Ovary (tissue), 10 donors: ENCODE measurements at places on chromosomes 12 and 14. TPM values are rescaled to one million over a fixed set of nuclear protein-coding genes. Genes with fewer than 3 reads are reported as not detected.

EPYC gene
- 0.43 TPM for polyA plus RNA-seq

CACNA2D4 gene
- polyA plus RNA-seq = 2.1 TPM

DNA sequence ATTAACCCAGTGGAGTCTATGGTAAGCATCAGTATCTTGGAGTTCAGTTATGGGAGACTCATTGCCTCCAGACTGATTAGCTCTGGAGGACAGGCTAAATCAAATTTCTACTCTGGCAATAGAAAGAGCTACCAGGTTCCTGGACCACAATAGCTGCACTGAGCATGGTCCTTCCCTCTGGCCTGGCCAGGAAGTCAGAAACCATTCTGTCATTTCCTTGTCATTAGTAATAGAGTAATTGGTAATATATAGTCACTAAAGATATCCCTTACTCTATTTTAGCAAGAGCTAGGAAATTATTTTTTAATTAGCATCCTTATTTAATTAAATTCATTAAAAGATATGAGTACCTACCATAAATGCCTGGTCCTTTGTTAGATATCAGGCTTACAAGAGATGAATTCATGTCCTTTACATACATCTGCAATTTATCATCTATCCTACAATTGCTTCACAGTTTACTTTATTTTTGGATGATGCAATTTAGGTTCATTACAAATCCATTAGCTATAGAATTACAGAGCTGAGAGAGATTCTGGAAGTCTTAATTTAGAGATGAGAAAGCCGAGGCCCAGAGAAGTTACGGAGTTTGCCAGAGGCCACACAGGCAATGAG is 23.7 kb upstream of the TDRD9 start:
- no peak for DNase-seq
- no peak overlapping the region for H3K27ac ChIP-seq
- no peaks in the 10 kb centered on the region for H3K27me3 ChIP-seq

TMEM106C gene
- 52.0 TPM for polyA plus RNA-seq

GRCh38 chr14:76695263-76695920 is 65.9 kb upstream of the VASH1 start:
- H3K4me1 ChIP-seq = peaks cover 6% of the 10 kb centered on the region
- H3K27ac ChIP-seq = no peak overlapping the region
- H3K36me3 ChIP-seq = no peaks in the 10 kb centered on the region
- DNase-seq = no peak
- no peak overlapping the region for H3K4me3 ChIP-seq

DNA sequence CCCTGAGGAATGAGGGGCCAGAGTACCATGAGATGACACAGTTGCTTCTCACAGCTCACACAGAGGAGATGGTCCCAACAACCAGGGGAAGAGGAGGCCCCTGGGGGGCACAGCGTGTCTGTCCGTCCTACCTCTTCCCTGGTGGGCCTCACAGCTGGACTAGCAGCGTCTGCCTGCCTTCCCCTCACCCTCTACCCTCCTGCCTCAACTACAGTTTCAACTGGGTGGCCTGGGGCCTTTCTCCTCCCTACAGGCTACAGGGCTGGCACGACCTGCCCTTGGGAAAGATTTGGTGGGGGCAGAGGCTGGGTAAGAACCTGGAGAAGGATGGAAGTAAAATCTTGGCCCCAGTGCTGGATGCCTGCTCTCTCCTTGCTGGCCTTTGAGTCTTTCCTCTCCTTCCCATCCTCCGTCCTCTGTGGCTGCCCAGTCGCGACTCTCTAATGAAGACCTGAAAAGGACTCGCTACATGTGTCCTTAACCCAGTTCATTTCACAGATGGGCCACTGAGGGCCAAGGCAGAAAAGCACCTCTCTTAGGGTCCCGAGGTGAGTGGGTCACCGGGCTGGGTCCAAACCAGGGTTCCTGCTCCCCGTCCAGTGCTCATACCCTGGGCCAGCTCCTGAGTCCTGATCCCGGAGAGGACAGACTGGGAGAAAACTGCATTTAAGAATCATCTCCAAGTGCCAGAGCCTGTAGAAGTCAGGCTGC is 232.5 kb downstream of the BCL11B start:
- no peak overlapping the region for H3K27ac ChIP-seq
- H3K4me1 ChIP-seq = no peaks in the 10 kb centered on the region
- no peak overlapping the region for H3K4me3 ChIP-seq
- H3K36me3 ChIP-seq = no peaks in the 10 kb centered on the region
- H3K27me3 ChIP-seq = no peaks in the 10 kb centered on the region

- H3K36me3 ChIP-seq = no peaks in the 10 kb centered on the region
- no peak for DNase-seq
- no peaks in the 10 kb centered on the region for H3K4me1 ChIP-seq
- H3K4me3 ChIP-seq = no peak overlapping the region
- no peaks in the 10 kb centered on the region for H3K27me3 ChIP-seq
Observed at GRCh38 chr12:40439771-40440492, 215.1 kb downstream of the LRRK2 start.

DNA sequence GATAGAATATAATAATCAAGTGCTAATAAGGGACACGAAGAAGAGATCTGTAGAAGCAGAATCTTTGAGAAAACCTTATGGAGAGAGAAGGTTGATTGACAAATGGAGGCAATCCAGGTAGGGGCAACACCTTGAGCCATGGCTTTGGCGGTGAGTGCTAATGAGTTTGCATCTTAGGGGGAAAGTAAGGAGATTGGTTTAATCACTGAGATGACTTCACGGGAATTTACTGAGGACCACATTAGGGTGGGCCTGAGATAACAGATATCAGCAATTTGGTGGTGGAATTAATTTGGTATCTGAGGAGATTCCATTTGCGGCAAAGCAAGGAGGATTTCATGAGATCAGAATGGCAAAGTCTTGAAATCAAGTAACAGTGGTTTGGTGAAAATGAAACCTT is 1.8 kb upstream of the LARP4 start:
- H3K36me3 ChIP-seq = no peaks in the 10 kb centered on the region
- H3K4me3 ChIP-seq = no peak overlapping the region
- no peaks in the 10 kb centered on the region for H3K4me1 ChIP-seq
- H3K27me3 ChIP-seq = no peaks in the 10 kb centered on the region
- no peak overlapping the region for H3K27ac ChIP-seq

- H3K36me3 ChIP-seq = no peaks in the 10 kb centered on the region
- H3K4me1 ChIP-seq = no peaks in the 10 kb centered on the region
- no peaks in the 10 kb centered on the region for H3K27me3 ChIP-seq
- no peak overlapping the region for H3K4me3 ChIP-seq
- no peak overlapping the region for H3K27ac ChIP-seq
- DNase-seq = no peak
Observed at GRCh38 chr12:49987625-49988303, 15.0 kb downstream of the AQP6 start.

DNA sequence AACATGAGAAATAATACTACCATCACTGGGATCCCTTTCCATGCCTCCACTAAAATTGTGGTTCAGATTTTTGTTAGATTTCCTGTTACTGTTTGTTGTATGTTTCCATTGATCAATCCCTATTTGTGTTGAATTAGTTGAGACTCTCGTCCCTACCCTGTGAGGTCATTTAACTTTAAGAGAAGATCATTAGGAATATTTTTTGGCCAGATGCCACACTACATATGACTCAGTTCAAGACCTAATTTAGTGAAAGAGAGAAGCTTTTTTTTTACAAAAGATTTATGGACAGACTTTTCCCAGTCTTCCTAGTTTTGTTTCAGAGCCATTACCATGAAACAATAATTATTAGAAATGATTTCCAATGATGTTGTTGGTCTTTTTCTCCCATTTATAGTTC is 35.5 kb downstream of the CPSF6 start:
- H3K27me3 ChIP-seq = no peaks in the 10 kb centered on the region
- no peak overlapping the region for H3K4me3 ChIP-seq
- no peaks in the 10 kb centered on the region for H3K36me3 ChIP-seq
- no peak for DNase-seq
- H3K4me1 ChIP-seq = no peaks in the 10 kb centered on the region

KERA gene
- 0.10 TPM for polyA plus RNA-seq

SLC39A2 gene
- polyA plus RNA-seq = 0.30 TPM

CLEC4D gene
- polyA plus RNA-seq = 0.05 TPM

DNA sequence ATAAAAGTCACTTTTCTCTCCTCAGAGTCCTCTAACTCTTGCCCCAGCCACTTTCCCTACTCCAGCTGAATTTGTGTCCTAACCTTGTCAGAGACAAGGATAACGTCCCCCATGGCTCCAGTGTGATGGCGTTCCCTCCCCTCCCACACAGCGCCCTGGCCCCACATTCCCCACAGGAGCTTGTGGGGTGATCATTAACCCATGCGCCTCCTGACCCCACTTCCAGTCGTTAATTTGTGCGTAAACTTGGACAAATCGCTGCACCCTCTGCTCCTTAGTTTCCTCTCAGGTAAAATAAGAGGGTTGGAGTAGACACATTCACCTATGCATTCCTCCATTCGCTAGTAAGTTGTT is 22.9 kb upstream of the BCDIN3D start:
- no peak overlapping the region for H3K4me3 ChIP-seq
- no peaks in the 10 kb centered on the region for H3K36me3 ChIP-seq
- H3K27me3 ChIP-seq = no peaks in the 10 kb centered on the region
- DNase-seq = no peak
- no peak overlapping the region for H3K27ac ChIP-seq
- peaks cover 21% of the 10 kb centered on the region for H3K4me1 ChIP-seq

GRCh38 chr12:27545665-27546064 is 21.7 kb downstream of the PPFIBP1 start:
- H3K4me1 ChIP-seq = peaks cover 39% of the 10 kb centered on the region
- no peaks in the 10 kb centered on the region for H3K27me3 ChIP-seq
- no peak overlapping the region for H3K27ac ChIP-seq

CNOT2 gene
- polyA plus RNA-seq = 33.7 TPM

ACACB gene
- polyA plus RNA-seq = 20.5 TPM

DNA sequence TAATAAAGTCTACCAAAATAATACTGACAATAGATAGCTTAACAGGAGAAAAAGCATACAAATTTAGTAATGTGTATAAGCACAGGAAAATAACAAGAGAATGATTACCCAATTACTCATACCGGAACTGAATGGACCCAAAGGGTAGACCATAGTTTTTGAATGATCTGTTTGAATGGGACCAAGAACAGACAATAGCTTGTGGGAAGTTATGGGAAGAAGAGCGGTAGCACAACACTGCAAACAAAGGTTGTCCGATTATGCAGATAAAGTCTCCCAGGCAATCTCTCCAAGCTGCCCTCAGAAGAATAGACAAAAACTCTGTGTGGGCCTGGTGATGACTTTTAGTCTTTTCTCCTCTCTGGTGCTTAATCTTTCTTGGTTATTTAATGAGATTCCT is 96.6 kb upstream of the NEDD1 start:
- no peaks in the 10 kb centered on the region for H3K27me3 ChIP-seq
- no peak for DNase-seq
- H3K27ac ChIP-seq = no peak overlapping the region

GRCh38 chr12:24049101-24049500 is 99.6 kb upstream of the SOX5 start:
- H3K4me3 ChIP-seq = no peak overlapping the region
- no peaks in the 10 kb centered on the region for H3K4me1 ChIP-seq
- no peaks in the 10 kb centered on the region for H3K27me3 ChIP-seq
- no peaks in the 10 kb centered on the region for H3K36me3 ChIP-seq

DNA sequence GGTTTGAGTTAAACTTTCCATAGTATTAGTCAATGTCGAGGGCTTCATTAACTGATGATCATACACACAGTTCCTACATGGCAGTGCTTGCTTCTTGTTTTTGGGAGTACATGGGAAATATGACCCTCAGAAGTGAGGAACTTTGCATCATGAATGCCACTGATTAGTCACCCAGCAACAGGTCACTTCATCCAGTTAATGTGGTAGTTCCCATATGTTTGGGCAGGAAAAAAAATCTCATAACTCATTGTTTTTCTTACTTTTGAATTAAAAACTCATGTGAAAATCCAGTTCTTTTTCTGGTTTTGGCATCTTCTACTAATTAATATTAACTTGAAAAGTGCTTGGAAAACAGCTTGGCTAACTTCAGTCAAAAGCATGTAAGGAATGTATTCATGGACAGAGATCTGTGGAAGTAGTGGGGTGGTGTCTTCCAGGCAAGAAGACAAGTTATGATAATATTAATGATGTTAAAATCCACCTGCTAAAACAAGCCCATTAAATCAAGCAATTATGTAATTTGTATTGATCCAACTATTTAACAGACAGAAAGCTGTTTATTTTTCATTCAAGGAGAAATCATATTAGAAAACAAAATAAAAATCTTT is 309.1 kb upstream of the NAV3 start:
- H3K4me1 ChIP-seq = no peaks in the 10 kb centered on the region
- no peak overlapping the region for H3K4me3 ChIP-seq
- DNase-seq = no peak
- no peak overlapping the region for H3K27ac ChIP-seq

RNASE7 gene
- not detected for polyA plus RNA-seq

CLEC4C gene
- polyA plus RNA-seq = 0.47 TPM

TRIM9 gene
- 2.1 TPM for polyA plus RNA-seq

DNA sequence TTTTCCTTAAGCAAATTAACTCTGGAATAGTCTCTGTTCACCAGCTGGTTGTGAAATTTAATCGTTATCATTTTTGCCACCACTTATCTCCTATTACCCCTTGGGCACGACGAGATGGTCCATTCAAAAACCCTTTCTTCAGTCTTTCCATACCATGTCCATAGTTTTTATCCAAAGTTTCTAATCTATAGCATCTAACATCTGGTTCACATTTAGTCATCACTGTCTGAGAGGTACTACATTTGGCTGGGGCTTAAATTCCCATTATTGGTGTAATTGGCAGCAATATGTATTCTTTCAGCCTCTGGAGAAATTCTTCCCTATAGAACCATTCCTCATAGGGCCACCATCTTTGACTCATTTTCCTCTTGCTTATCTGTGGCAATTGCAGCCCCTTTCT is 163.5 kb downstream of the CCER1 start:
- no peak overlapping the region for H3K27ac ChIP-seq
- H3K4me3 ChIP-seq = no peak overlapping the region
- DNase-seq = no peak
- no peaks in the 10 kb centered on the region for H3K36me3 ChIP-seq

GRCh38 chr14:95272057-95272456 is 47.7 kb downstream of the CLMN start:
- H3K27me3 ChIP-seq = no peaks in the 10 kb centered on the region
- no peak for DNase-seq
- H3K27ac ChIP-seq = no peak overlapping the region
- no peak overlapping the region for H3K4me3 ChIP-seq

MFAP5 gene
- polyA plus RNA-seq = 106 TPM

DNA sequence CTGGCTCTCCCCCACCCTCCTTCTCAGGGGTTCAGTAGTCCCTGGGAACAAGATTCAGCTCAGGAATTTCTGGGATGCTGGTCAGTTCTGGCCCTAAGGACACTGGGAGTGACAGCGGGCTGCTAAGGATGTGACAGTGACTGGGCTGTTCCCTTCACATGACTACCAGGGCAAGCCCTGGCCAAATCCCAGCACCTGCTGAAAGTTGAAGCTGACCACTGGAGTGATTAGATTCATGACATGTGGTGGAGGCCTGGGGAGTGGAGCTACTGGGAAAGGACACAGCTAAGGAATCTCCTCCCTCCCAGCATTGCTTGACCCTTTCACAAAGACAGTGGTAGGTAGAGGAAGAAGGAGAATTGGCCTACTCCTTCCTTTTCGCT is 204.9 kb downstream of the DAD1 start:
- H3K36me3 ChIP-seq = no peaks in the 10 kb centered on the region
- H3K27me3 ChIP-seq = no peaks in the 10 kb centered on the region
- DNase-seq = no peak
- no peaks in the 10 kb centered on the region for H3K4me1 ChIP-seq
- H3K27ac ChIP-seq = no peak overlapping the region
